Pancreas (tissue), 10 donors: ENCODE measurements at places on chromosomes 13 and 19. TPM values are rescaled to one million over a fixed set of nuclear protein-coding genes. Genes with fewer than 3 reads are reported as not detected.

DNA sequence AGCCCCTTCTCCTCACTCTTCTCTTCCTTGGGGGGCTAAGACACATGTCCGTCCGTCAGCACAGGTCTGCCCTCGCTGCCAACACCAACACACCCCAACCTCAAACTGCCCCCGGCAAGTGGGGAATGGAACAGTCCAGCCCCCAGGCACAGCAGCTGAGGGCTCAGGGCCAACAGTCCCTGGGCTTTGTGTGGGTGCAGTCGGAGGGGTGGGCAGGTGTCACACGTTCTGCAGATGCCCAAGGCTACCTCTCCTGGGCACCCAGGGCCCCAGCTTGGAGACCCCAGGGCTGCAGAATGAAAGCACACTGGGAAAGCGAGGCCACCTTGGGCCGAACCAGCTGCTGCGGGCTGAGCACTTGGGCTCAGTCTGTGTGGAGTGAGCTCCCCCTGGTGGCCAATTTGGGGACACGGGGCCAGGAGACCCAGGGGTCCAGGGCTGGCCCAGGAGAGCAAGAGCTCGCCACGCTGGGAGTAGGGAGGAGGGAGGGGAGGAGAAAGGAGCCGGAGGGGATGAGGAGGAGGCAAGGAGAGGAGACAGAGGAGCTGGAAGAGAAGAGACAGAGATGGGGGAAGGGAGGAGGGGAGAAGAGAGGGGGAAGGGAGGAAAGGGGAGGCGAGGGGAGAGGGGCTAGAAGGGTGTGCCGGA, 14.0 kb upstream of the ATP8B3 start:
- DNase-seq: peak; percentile 84

Gene TEX26
- total RNA-seq: not detected

- no peak for DNase-seq
Measured at GRCh38 chr13:61960981-61961380, 545.3 kb upstream of the PCDH20 start.

Gene ZNF154
- 2.5 TPM for total RNA-seq

DNA sequence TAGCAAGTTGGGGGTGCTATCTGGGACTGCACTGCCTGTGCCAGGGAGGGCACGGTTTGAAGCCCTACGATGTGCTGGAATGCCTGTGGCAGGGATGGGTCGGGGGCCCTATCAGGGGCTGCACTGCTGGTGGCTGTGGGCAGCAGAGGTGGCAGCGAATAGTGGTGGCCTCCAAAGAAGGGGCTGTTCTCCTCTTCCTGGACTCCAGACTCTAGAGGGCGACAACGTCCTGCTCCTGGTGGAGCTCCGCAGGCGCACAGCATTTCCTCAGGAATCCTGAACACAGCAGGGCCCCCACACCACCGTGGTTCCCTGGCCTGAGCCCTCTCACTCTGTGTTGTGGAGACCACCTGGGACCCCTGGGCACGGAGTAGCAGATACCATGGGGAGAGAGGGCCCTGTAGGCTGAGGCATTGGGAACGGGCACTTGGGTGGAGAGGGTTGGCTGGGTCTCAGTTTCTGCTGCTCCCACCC, 145.6 kb downstream of the TNFRSF19 start:
- DNase-seq: no peak
